ENCODE measurements at places on chromosomes 5 and 9.

DNA sequence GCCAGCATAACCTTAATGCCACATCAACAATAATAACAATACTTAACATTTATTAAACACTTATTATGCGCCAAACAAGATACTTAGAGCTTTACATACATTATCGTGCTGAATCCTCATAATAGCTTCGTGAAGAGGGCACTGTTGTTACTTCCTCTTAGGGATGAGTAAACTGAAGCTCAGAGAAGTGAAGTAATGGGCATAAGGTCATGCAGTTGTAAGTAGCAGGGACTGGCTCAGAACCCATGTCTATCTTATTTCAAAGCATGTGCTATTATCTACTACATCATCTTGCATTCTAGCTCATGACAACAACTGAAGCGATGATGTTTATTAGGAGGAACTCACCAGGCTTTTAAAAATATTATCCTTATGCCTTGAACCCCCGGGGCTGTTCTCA is 34.9 kb upstream of the PPP3R2 start:
- DNase-seq, result no peak

- no peak for DNase-seq
Observed at GRCh38 chr5:135986891-135987401, 32.2 kb upstream of the LECT2 start.

GRCh38 chr9:84031534-84031933 is 50.9 kb downstream of the RMI1 start:
- DNase-seq, result no peak

DNA sequence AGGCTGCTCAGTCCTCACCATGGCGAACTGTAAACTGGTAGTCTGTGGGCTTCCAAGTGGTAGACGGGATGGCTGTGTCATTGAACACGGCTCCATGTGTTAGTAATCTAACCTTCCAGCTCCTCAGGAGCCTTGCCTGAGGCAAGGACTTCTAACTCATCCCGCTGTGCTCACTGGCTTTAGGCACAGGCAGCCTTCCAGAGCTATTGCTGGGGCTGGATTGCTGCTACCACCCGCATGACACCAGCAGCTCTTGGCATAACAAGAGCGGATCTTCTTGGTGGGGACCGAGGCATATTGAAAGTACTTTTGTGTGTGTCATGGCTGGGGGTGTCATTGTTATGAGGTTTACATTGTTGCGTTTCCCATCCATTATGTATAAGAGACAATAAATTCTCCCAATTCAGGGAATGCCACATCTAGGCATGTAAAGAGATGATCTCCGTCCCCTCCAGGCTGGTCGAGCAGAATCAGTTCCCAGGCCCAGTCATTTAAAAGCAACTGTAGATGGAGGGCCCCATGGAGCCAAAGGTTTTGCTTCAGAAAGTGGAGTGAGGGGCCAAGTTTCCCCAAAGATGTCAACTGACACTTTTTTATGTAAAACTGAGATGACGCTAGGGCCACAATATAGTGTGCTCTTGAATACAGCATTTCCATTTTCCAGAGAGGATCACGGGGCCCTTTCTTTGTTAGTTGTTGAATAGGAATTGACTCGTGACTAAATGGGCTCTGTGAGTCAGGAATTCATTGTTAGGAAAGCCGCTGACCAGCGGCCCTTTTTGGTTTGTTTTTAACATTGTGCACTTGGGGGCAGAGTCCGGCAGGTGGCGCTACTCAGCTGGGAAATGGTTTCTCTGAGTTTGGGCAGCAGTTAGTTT is 759.5 kb downstream of the TAF11L14 start:
- DNase-seq, result no peak

- DNase-seq, result peak; percentile 9
Observed at GRCh38 chr5:178203670-178204181, 607 bp upstream of the HNRNPAB start.

DNA sequence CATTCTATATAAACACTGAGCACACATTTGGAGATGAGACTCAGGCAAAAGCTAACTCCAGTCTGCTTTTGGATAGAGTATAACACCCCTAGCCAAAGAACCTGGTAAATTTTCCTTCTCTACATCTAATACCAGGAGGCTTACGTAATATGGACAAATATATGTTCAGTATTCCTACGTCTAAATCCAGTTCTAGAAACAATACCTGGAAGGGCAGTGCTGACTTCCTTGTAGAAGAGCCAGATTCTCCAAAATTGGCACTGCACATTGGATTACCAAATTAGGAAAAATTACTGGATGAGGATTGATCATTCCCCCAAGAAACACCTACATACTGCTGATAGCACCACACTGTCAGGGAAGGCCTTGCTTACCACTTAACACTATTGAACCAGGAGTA is 247.4 kb downstream of the SAXO1 start:
- no peak for DNase-seq

GRCh38 chr5:3023656-3024055 is 272.2 kb upstream of the IRX2 start:
- no peak for DNase-seq

Data from effector CD4-positive, alpha-beta T cell (primary cell).